ENCODE measurements at places on chromosomes 11 and 22.

DNA sequence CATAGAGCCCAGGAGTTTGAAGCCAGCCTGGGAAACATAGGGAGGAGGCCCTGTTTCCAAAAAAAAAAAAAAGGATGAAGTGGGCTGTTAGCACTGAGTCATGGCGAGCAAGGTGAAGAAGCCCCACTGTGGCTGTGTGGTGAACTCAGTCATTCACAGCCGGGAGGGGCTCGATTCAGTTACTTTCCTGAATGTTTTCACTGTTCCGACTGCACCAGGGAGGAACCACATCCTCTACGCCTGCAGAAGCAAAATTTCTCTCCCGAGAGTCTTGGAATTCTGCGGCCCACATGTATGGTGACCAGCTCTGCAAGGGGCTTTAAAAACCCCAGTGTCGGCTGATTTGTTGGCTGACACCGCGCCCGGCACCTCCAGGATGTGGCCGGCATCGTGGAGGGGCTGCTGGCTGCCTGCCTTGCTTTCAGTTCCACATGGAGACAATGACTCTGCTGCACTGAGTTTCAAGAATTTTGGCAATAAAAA lies 27.8 kb upstream of the GRAMD4 start:
- DNase-seq, result peak; percentile 78

DNA sequence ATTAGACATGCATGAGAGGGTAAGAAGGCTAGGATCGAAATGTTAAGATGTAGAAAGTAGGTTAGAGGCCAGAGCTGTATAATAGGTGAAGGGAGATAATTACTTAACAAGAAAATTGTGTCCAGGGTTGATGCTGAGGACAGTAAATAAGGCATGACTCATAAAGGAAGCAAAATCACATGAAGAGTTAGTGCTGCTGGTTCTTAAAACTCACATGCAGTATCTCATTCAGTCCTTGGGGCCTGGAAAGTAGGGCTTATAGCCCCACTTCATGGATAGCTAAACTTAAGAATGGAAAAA lies 130.2 kb downstream of the NCAM1 start:
- DNase-seq, result no peak

DNA sequence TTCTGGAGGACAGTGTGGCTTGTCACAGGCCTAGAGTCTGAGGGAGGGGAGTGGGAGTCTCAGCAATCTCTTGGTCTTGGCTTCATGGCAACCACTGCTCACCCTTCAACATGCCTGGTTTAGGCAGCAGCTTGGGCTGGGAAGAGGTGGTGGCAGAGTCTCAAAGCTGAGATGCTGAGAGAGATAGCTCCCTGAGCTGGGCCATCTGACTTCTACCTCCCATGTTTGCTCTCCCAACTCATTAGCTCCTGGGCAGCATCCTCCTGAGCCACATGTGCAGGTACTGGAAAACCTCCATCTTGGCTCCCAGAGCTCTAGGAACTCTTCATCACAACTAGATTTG lies 13.0 kb downstream of the PIK3IP1 start:
- DNase-seq, result no peak

DNA sequence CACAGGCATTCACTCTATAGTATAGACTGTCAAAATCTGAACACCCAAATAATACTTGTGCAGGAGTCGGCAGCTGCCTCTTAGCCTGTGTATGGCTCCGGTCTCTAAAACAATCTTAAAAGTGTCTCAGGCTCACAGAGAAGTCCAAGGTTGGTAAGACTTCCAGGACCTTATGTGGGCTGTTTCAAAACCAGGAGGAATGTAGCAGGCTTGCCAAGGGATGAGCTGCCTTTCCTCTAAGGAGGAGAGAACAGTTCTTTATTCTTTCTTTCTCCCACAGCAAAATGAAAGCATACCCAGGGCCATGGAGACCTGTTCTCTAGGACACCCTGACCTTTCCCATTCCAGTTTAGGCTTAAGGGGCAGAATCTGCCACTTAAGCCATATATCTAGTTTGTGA lies 176.5 kb downstream of the TRPC6 start:
- no peak for DNase-seq

- no peak for DNase-seq
Measured at GRCh38 chr11:21489416-21490115, 703.3 kb upstream of the ANO5 start.

DNA sequence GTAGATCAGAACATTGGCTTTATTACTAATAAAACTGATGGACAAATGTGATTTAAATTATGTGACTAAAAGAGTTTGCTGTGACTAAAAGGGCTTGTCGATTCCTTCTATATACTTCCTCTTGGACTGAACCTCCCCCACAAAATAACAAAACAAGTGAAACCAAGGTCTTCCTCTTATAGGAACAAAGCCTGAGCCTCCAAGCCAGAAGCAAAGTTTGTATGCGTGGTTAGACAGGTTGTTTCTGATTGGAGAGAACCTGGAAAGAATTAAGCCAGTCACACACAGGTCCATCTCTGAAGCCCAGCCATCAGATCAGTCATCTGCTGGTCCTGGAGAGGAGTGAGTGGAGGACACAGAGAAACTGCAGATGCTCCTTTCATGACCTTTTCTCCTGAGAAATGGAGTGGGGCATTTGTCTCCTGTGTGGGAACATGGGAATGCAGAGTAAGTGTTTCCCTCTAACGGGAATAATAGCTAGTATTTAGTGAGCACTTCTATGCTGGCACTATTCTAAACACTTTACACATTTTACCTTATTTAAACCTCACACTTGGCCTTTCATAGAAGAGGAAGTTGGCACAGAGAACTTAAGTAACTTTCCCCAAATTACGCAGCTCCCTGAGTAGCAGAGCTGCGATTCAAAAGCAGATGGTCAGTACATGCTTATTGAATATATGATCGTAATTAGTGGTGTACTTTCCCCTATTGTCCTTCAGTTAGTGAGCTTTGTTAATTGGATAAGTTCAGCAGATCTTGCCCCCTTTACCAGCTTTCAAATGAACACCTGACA lies 77.1 kb downstream of the UVRAG start:
- no peak for DNase-seq

DNA sequence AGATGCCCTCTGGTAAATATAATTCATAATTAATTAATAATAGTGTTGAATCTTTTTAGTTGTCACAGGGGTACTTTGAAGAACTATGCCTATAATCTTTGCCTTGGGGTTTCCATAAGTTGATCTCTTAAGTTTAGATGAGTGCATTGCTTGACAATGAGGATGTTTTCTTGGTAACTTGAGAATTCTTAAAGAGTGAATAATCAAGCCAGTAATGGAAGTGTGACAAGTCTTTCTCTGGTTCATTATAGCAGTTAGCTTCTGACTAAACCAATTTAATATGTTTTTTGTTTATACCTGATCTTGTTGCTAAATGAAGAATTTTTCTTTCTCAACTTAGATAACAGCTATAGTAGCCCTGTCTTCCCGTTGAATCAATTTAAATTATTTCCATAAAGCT lies 46.2 kb downstream of the ATXN10 start:
- DNase-seq, result no peak

DNA sequence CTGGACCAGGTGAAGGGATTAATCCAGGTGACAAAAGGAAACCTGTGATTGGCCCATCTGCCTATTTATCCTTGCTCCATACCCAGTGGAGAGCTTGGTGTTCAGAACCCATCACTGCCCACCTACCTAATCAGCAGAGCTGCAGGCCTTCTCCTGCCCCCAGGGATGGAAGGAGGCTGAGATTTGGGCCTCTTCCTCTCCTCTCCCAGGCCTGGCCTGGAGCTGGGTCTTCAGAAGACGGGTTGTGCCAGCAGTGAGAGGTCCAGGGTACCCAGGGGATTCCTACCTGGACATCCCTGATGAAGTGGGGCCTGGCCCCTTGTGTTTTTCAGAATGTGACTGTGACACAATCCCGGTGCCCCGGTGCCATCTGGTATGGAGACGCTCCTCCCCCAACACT lies 80.3 kb upstream of the MYOD1 start:
- DNase-seq, result no peak

DNA sequence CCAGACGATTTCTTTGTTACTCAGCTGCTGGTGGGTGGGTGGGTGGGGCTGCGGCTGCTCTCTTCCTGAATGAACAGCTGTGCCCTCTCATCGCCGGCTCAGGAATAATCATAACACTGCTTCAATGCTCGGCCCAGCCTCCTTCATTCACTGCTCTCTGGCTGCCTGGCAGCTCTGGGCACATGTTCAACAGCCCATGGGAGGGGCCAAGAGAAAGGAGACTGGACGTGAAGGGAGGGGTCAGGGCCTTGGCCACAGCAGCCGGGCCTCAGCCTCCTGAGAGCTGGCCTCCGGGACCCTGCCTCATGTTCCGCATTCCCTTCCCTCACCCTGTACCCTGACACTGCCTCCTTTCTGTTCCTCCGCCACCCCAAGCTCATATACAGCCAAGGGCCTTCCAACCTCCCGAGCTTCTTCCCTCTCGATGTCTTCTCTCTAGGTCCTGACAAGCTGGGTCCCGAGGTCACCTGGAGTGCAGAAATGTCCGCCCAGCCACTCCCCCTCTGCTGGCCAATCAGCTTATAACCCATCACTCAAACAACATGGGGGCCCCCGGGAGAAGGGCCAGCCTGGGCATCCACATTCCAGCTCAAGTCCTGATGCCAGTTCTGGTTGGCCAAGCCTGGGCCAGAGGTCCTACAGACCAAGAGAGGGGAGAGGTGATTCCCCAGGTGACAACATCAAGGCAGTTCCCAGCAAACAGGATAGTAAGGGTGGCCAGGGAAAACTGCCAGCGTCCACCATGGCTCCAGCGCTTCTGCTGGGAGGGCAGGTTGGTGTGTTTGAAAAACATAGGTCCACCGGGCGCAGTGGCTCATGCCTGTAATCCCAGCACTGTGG lies 3.2 kb upstream of the CSDC2 start:
- peak; percentile 88 for DNase-seq

DNA sequence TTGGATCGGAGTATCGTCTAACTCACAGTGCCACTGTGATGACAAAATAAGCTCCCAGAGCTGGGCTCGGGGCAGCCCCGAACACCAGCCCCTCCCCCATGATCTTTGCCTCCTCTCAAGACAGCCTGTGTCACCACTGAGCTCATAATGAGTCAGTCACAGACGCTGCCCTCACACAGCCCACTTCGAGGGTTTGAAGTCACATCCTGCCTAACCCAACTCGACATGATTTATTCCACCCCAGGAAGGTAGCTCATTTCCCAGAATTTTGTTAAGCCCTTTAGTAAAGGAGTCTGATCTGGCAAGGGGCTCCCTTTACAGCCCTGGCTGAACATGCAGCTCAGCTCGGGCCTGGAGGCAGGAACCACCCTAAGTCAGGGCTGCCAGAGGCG lies 22.8 kb downstream of the MYH9 start:
- peak; percentile 91 for DNase-seq

DNA sequence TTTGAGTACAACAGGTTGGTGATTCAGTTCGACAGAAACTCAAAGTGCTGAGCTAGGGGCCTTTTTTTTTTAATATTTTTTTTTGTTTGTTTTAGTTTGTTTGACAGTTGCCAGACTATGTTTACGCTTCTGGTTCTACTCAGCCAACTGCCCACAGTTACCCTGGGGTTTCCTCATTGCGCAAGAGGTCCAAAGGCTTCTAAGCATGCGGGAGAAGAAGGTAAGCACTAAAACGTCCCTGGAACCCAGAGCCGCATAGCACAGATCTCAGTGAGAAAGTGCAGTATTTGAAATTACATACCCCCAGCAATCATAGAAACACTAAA lies 649 bp downstream of the PRRG4 start:
- DNase-seq, result no peak

DNA sequence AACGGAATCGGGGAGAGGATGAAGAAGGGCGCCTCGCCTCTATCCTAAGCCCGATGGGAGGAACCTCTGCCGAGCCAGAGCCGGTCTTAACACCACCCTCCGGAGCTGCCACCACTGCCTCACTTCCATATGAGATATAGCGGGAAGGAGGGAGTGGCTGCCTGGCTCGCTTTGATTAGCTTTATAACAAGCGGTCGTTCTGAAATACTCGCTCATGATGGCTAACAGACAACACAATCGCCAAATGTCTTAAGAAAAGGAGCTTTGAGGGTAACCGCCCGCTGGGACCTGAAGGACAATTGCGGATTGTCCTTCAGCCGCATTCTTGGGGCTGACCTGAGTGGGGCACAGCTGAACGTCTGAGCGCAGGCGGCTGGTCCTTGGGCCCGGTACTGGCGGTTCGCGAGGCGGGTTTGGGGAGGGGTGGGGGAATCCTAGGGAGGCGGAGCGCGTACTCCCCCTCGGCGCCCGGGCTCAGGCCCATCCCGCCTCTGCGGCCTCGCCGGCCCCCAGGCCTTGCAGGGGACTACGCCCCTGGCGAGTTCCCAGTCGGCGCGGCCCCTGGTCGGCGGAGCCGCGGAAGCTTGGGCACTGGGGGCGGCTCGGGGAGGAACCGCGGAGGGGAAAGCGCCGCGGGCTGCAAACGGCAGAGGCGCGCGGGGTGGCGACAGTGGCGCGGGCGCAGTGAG lies at the start of gene PLAAT5:
PLAAT5 (minus strand) TSS at position 617 of the 689 bp plus-strand sequence; CDS start at position 484, 133 bp downstream.
- DNase-seq, result peak; percentile 86

GRCh38 chr11:65576867-65577755 lies 1.3 kb downstream of the EHBP1L1 start:
- DNase-seq, result peak; percentile 92

DNA sequence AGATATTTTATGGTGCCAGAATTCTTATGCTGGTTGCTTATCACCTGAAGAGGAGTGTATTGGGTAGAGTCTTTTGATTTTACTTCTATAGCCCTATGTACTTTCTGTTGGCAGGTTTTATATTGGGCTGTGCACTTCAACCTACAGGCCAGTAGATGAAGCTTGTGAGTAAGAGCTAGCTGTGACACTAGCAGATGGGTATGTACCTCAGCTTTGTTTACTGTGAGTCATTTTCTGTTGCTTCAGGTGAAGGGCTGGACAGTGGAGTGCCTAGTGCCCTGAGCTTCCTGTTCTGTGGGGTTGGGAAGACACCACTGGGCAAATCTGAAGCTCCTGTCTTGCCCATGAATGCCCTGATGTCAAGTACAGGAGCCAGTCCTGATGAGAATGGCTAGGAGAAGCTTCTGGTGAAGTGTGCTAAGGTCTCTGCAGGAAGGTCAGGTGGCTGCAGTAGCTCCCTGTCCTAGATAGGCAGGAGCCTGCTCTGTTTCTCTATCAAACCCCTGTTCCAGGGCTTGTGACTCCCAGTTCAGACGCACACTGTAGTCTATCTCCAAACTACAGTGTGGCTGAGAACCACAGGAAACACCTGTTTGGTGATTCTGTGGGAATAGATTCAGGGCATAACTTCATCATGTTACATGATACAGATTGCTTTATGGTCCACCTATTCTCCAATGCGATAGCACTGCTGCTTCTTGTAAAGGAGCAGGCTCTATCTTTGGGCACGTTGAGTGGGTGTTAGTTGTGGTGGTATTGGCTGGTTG lies 755.7 kb downstream of the KCNA4 start:
- DNase-seq, result no peak

DNA sequence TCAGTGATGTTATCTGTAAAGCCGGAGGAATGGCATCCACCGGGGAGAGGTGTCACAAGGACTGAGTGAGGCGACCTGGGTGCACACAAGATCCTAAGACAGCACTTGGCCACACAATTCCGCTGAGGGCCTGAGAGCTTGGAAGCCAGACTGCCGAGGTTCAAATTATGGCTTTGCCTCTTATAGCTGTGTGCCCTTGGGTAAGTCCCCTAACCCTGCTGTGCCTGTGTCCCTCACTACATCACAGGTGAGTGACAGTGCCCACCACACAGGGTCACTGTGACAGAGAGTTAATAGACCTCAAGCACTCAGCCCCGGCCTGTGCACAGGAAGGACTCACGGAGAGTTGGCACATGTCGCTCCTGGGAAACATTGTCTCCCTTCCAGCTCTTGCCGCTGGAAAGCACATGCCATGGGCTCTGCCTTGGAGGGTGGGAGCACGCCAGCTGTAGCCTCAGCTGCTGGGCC lies 592 bp downstream of the RHOD start:
- no peak for DNase-seq

GRCh38 chr11:122690384-122690783 lies 34.9 kb downstream of the UBASH3B start:
- DNase-seq, result no peak

GRCh38 chr11:6717426-6717825 lies 34.3 kb upstream of the MRPL17 start:
- no peak for DNase-seq
